ENCODE measurements at places on chromosomes 13 and 19.

GRCh38 chr13:106723036-106723435 lies 155.1 kb upstream of the ARGLU1 start:
- DNase-seq, result no peak

DNA sequence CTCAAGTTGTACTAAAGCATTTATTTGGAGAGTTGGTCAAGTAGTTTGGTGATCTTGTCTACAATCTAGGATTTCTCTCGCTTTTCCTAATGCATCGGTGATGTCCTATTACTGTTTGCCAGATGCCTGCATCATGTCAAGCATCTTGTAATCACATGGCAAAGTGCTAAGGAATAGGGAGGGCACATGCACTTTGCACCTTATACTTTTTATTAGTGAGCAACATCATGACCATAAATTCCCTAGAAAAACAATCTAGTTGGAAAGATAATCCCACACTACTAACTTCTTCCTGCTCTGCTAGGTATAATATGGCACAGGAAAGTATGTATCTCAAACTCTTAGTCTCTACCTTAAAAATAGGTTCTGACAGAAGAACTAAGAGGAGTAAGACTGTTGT lies 894.3 kb upstream of the SLITRK1 start:
- DNase-seq, result no peak

DNA sequence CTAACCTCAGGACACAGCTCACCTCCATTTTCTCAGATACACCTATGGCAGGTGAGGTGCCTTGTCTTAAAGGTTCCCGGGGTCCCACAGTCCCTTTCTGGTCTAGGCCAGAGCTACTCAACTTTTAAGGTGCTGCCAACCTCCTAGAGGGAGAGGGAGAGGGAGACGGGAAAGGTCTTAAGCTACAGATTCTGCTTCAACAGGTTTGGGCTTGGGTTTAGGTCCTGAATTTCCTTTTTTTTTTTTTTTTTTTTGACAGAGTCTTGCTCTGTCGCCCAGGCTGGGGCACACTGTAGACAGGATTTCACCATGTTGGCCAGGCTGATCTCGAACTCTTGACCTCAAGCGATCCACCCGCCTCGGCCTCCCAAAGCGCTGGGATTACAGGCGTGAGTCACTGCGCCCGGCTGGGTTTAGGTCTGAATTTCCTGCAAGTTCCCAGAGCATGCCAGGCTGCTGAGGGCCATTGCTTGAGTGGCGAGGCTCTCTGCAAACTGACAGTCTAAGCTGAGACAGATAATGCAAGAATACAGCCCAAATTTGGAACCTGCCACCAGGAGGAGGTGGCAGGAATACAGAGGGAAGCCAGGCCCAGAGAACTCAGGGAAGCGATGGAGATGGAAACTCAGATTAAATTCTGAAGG lies 7.8 kb upstream of the SYCN start:
- no peak for DNase-seq

DNA sequence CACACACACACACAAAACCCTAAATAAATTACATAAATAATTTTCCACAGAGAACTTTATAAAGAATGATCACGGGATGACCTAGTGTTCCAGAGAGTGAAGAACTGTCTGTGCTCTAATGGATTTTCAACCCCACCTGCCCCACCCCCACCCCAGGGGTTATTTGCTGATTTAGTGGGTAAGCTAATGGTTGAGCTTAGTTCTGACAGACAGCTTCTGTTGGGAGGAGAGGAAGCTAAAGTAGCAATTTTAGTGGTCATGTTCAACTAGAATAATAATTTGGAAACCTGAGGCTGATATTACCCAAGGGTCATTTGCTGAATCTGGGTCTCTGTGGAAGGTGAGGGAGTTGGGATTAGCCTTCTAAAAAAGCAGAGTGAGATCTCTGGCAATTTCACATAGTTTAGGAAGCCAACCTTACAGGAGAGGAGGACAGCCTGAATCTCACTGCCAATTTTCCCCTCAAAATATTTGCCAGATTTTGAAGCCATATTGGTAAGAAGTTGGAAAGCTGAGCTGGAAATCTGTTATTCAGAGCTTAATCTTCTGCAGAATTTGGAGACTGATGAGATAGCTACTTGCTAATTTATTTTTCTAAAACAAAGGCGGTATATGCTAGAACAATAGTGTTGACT lies 68.7 kb downstream of the POSTN start:
- DNase-seq, result no peak

DNA sequence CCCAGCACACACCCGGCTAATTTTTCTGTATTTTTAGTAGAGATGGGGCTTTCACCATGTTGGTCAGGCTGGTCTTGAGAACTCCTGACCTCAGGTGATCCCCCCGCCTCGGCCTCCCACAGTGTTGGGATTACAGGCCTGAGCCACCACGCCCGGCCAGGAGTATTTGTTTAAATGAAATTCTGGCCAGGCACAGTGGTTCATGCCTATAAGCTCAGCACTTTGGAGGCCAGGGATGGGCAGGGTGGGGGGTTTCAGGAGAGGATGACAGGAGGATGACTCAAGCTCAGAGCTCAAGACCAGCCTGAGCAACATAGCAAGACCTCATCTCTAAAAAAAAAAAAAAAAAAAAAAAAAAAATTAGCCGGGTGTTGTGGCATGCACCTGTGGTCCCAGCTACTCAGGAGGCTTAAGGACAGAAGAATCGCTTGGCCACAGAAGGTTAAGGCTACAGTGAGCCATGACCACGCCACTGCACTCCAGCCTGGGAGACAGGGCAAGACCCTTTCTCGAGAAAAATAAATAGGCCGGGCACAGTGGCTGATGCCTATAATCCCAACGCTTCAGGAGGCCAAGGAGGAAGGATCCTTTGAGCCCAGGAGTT lies 8.2 kb upstream of the DHDH start:
- DNase-seq, result no peak

DNA sequence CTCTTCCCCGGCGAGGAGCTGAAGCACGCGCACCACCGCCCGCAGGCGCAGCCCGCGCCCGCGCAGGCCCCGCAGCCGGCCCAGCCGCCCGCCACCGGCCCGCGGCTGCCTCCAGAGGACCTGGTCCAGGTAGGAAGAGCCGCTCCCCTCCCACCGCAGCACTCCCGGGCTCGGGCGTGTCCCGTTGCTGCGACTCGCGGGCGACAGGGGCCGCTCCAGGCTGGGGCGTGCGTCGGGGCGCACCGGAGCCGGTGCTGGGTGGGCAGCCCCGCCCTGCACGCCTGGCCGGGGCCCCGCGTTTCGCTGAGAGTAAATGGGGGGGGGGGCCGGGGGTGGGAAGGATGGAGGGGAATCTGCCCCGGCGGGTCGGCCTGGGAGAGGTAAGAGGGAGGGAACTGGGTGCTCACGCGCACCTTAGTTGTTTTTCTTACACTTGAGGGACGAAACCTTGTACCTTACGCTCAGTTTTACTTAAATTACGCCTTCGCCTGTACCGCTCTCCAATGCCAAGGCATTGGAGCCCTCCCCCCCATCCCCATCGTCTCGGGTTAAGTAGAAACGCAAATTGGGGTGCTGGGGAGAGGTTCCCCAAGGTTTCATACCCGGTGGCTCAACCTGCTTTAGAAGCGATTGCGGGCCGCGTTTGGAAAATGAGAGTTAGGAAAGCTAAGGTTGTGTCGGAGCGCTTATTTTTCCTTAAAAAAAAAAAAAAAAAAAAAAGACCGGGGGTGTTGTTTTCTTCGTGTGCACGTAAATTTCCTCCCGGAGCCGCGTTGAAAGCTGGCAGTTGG lies 850 bp downstream of the KLF5 start:
- DNase-seq, result no peak
